ENCODE measurements at places on chromosomes 7 and 10.

DNA sequence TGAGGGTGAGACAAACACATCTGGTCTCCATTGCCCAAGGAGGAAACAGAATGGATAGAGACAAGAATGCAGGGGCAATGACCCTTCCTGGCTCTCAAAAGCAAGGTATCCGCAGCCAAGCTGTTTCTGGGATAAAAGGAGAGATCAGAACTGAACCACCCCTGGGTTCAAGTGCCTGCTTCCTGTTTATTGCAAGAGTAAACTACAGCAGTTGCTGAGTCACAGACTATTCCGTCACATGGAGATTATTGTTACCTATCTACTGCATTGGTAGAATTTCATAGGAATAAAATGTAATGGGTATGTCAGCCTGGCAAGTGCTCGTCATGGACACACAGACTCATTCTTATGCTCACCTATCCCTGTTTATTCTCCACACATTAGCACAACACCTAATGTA is 821.6 kb downstream of the GRID1 start:
- DNase-seq = no peak

DNA sequence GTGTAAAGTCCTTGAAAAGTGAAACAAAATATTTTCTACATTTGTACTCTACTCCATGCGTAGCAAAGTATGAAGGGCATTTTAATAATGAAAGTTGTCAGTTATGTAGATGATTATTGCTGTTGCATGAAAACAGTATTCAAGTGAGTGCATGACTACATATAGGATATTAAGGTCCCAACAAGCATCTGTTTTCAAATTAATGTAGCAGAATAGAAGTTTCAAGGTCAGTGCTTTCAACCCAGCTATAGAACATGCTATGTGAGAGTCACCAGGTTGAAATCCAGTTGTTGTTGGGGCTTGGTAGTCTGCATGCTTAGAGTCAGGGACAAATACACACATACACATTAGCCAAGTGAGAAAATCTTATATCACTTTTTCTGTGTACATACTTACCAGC is 14.8 kb downstream of the CD36 start:
- DNase-seq = no peak

DNA sequence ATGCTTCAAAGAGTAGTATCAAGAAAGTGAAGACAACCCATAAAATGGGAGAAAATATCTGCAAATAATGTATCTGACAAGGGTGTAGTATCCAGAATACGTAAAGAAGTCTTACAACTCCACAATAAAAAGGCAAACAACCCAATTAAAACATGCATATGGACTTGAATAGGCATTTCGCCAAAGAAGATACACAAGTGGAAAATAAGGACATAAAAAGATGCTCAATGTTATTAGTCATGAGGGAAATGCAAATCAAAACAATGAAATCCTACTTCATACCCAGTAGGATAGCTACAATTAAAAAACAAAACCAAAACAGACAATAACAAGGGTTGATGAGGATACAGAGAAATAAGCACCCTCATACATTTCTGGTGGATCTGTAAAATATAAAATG is 79.2 kb downstream of the NUDCD3 start:
- DNase-seq = no peak

DNA sequence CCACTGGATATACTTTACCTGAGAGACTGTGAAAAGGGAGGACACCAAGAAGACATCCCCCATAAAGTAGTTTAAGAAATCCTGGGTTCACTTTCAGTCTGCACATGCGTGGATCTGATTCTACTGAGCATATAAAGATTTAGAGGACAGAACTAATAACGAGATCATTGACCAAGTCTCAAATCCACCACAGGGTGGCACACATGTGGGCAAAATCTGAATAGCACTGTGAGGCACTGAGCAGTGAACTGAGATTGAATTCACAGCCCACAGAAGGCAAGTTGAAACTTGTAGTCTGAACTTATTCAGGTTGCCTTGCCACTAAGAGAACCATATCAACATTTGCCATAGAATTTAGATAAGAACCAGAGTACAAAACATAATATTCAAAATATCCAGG is 818.6 kb downstream of the GRID1 start:
- no peak for DNase-seq

DNA sequence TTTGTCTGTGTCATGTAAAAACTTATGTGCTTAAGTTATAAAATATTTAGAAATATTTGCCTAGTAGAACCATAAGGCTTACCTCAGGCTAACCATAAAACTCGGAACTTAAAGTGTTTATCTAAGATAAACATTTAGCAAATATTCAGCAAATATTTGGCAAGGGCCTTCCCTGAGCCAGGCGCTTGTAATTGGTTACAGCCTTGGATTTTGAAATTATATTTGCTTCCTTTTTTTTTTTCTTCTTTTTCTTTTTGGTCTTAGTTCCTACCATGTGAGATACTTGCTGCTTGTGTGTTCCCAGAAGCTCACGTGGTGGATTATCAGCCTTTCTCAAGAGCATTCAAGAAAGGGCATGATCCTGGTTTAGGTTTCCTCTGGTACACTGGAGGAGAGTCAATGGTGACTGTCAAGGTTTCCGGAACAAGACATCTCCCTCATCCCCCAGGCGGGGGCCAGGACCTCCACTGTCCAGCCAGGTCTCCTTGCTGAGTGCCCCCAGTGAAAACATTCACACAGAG is 5.2 kb upstream of the BRI3 start:
- DNase-seq = no peak

DNA sequence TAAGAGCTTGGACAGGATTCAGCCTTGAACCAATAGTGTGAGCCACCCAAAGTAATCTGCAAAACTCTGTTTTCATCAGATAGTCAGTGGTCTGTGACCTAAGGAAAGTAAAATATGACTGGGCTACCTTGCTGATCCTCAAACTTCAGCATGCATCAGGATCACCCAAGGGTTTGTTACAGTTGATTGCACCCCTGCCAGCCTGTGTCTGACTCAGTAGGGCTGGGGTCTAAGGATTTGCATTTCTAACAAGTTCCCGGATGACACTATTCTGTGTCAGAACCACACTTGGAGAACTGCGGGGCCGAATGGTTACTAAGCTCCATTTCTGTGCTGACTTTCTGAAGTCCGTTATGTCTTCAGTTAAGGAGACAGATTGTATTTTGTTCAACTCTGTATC is 40.6 kb upstream of the TSPAN13 start:
- no peak for DNase-seq

DNA sequence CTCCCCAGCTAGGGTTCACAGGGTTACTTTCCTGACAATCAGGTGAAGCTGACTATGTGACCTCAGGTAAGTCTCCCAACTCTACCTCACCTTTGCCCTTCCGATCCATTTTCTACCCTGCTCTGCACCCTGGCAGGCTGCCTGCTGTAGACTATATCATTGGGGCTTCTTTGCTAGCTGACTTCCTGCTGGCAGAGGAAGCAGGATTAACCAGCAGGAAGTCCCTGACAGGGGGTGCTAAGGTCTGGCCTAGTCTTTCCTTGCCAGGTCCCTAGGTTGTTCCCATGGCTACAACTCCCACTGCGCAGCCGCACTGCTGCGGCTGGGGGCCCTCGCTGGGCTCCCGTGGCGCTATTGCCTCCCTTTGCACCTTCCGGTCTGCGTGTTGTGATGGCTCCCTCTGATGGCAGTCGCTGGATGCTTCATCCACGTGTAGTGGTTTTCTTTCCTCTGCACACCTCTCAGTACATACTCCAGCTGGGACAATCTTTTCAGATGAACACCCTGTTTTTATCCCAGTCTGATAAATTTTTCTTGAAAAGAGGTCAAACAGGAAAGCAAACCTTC is 365.9 kb downstream of the REEP3 start:
- no peak for DNase-seq

DNA sequence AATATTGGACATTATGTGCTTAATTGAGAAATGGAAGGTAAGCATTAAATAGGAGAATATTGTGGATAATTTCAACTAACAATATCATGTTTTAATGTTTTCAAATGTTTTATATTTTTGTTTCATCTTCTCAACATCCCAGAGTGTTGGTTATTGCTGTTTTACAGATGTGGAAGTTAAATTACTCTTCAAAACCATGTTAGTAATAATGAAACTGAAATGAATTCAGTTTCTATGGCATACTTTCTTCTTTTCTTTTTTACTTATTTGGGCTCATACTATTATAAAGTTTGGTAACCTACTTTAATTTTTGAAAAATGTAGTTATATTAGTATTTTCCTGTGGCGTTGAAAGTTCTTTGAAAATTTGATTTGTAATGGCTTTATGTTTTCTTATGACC is 4.2 kb downstream of the GLRX3 start:
- no peak for DNase-seq

- no peak for DNase-seq
These were observed 62.0 kb downstream of the AMZ1 start for GRCh38 chr7:2750004-2750407.
